SK-N-SH (cell line): ENCODE measurements at places on chromosomes 4 and X.
A peak's percentile ranks its signal among the peaks of the same experiment; 100 is the strongest.

DNA sequence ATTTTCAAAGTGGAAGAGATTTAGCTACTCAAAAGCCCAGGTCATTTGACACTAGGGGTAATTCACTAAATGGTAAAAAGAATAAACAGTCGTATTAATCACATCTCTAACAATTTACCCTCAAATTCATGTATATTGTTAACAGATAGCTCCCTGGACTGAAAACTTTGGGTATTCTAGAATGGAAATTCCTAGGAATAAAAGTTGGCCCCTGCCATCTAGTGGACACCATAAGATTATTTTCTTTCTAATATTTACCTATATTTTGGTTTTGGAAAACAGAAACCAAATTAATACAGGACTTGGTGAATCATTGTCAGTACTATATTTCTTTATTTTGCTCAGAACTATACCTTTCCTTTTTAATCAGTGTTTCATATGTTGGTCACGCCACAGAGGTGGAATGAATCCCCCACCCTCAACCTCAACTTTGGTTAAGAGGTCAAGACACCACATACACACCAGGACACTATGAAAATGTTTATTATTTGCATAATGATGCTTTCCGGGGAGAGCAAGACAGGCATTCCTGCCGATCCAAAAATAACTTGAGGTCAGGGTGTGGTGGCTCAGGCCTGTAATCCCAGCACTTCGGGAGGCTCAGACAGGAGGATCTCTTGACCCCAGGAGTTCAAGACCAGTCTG is 96.2 kb upstream of the APOOL start:
- DNase-seq, result peak; percentile 1

DNA sequence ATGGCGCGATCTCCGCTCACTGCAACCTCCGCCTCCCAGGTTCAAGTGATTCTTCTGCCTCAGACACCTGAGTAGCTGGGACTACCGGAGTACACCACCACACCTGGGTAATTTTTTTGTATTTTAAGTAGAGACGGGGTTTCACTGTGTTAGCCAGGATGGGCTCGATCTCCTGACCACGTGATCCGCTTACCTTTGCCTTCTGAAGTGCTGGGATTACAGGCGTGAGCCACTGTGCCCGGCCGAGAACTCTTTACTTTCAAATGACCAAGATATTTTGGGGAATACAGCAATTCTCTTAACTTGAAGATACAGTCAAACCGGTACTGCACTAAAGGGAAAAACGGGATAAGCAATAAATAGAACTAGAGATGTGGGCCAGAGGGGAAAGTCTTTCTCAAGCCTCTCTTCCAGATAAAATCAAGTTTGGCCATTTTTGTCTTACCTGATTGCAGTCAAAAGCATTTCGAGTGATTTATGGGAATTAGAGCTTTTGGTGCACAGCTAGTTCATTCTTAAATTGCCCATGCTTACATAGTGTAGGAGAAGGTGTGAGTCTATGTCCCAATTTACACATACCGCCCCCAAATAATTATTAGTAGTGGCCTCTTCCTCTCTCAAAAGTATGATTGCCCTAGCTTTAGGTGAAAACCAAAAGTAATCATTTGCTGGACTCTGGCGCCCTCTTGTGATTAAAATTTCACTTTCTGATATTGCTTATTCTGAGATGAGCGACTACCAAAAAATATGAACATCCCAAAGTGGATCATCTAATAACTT is 53.2 kb upstream of the ABCG2 start:
- DNase-seq, result peak; percentile 45

DNA sequence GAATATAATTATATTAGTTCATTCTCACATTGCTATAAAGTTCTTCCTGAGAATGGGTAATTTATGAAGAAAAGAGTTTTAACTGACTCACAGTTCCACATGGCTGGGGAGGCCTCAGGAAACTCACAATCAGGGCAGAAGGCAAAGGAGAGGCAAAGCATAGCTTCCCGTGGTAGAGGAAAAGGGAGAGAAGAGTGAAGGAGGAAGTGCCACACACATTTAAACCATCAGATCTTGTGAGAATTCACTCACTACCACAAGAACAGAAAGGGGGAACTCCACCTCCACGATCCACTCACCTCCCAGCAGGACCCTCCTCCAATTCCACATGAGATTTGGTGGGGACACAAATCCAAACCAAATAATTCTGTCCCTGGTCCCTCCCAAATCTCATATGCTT is 773.4 kb upstream of the INTU start:
- DNase-seq, result no peak

- DNase-seq, result no peak
Measured at GRCh38 chr4:132266374-132266773, 882.7 kb upstream of the PCDH10 start.

DNA sequence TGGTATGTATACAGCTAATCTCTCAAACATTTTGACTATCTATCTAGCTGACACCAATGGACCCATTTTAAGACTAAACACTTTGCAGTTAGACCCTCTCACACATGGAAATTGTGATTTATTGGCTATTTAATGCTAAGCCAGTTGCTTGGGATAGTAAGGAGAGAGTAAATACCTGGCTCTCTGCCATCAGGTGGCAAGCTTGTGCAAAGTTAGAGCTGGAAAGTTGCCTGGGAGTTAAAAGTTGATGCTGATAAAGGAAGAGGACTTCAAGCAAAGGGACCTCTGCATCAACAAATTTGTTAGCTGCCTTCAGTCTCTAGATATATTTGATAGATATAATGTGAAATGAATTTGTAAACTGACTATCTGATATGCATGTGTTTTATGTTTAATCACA is 61.1 kb downstream of the PACRGL start:
- DNase-seq, result no peak

GRCh38 chr4:1053080-1053661 is 41.7 kb downstream of the FGFRL1 start:
- DNase-seq, result peak; percentile 23

DNA sequence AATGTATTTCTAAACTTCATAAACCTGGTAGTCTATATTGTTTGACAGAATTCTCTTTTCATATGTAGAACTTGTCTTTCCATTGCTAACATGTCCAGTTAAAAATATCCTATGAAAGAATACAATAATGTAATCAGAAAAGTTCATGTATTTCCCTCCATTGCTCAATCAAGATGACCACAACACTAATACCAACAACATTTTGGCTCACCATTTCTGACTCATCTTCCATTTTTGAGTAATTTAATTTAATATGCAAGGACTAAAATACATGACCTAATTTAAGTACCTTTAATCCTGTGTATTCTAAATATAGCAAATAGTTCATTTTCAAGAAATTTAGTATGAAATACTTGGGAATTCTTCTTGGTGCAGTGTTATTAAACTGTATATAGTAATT is 239.5 kb upstream of the GPC4 start:
- no peak for DNase-seq

DNA sequence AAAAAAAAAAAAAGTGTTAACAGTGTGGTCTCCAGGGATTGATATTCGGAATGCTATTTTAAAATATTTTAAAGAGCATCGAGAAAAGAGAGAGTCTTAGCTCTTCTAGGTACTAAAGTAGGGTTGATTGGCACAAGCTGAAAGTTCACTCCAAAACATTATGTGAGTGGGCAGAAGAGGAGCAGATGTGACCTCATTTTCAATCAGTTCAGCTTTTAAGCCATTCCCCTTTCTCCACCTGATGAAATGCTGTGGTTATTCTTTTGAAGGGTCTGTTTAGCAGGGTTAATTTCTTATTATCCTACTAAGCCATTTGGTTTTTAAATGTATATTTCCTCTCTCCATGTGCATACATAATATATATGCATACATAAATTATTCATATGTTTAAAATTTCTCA is 69.2 kb downstream of the GALNT7 start:
- DNase-seq, result no peak

DNA sequence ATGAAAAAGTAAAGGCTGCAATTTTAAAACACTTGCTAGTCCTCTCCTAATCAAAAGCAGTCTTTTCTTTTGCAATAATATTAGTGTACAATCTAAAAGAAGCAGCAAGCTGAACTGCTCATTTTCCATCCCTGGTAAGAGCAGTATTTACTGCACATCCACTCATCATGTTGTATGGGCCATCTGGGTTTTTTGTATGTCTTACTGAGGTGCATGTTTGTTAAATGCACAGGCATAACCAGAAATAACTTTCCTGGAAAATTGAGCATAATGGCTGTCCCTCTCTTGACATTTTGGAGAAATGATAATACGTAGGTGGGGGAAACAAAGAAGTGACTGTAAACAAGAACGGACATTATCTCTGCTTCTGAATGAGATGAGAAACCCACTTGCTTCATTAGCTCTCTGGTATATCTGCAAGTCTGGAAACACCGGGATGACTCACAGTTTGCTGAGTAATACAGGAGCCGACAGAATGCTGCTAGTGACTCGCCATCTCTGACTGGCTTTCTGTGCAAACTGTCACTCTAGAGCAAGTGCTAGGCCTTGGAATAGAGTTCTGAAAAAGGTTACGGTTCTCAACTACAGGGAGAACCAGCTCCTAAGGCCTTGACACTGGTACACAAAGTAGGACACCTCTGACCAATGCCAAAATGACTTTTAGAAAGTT is 85.7 kb upstream of the MTM1 start:
- no peak for DNase-seq

GRCh38 chr4:115331241-115331640 is 217.8 kb upstream of the NDST4 start:
- DNase-seq, result no peak

GRCh38 chr4:185504098-185505047 is 30.9 kb downstream of the PDLIM3 start:
- no peak for DNase-seq

DNA sequence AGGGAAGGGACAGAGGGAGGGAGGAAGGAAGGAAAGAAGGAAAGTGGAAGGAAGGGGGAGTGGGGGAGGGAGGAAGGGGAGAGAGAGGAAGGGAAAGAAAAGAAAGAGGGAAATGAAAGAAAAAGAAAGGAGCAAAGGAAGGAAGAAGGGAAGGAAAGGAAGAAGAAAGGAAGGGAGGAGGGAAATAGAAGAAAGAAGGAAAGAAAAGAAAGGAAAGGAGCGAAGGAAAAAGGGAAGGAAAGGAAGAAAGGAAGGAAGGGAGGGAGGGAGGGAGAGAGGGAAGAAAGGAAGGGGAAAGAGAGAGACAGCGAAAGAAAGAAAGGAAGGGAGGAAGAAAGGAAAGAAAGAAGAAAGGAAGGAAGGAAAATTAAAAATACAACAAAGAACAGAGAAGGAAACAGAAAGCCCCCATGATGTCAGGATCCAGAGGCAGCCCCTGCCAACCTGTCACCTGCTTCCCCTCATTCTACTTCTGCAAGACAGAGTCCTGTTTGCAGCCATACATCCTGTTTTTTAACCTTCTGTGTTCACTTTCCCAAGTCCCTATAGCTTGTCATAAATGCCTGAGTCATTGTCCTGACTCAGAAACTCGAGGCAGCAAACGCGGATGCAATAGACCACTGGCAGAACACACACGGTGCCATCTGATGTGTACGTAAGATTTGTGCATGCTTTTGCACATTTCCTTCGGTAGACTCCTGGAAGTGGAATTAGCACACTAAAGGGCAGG is 77.0 kb upstream of the C4orf50 start:
- no peak for DNase-seq

DNA sequence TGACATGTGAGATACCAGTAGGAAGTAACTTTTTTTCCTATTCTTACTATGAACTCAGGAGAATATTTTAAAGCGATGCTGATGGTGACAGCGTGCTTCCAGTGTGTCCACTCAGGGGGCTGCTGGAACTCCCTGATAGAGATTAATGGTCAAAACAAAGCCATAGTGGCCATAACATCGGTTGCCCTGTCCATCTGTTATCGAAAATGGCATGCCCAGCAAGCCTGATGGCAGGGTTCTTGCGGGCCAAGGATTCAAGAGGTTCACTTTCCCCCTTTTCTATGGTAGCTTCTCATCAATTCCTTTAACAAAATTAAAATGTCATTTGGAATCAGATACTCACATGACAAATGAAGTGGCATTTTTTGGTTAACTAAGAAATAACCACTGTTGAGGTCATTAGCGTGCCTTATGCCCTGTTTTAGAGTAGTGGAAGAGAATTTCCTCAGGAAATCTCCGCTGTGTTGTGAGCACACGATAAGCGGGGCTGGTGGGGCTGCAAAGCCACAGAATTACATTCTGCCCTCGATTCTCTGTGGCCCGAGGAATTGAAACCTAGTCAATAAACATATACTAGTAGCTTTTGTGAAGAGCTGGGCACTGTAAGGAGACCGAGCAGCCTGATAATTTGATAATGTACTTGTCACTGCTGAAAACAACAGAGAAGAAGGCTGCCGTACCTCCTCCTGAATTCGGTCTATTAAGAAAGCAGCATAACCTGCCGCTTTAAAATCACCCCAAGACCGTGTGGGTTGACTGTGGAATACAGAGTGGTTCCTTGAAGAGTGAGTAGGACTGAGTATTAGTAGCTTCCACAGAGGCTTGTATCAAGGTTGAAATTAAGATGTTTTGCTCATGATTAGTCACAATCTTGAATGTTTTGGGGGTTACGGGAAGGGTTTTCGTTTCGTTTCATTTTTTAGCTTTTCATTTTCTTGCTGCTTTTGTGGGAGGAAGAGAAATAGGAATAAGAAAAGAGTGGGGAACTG is 46.7 kb downstream of the PTCHD1 start:
- no peak for DNase-seq

DNA sequence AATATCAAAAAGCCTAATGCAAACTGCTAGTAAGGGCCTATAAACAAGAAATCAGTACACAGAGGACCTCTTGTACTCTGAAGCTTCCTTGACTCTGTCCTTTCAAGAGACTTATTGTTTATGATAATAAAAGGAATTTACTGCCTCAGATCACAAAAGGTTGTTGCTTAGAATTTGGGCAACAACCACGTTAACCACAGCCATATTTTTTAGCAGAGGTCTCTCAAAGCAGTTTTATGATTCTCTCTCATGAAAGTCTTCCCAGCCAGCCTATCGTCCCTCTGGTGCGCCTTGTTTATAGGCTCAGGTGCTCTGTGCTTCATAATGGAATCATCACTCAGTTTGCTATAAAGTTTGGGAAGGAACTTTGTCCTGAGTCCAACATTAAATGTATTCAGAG is 270.6 kb downstream of the RCHY1 start:
- DNase-seq, result no peak
